Activated CD8-positive, alpha-beta memory T cell treated with anti-CD3 and anti-CD28 coated beads, Interleukin-2, amount 50 U/mL, for 4 hours (primary cell): ENCODE measurements at places on chromosomes 5 and 9.

- DNase-seq: peak; percentile 45
Observed at GRCh38 chr5:177431317-177432142, 5.1 kb downstream of the GRK6 start.

DNA sequence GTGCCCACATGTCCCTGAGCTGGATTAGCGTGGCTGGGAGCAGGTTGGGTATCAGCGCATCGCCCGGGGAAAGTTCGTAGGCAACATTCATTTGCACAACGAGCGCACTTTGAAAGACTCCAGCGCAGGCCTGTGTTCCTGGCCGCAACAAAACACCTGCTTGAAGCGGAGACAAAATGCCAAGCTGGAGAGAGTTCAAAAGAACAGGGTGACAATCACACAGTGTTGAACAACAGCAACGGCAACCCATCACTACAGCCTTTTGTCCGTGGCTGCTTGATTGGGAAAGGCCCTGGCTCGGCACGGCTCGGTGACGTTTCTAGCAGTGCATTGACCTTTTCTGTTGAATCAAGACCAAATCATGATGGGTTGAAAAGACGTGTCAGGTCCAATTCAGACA, 336.3 kb downstream of the IRX1 start:
- DNase-seq: no peak

DNA sequence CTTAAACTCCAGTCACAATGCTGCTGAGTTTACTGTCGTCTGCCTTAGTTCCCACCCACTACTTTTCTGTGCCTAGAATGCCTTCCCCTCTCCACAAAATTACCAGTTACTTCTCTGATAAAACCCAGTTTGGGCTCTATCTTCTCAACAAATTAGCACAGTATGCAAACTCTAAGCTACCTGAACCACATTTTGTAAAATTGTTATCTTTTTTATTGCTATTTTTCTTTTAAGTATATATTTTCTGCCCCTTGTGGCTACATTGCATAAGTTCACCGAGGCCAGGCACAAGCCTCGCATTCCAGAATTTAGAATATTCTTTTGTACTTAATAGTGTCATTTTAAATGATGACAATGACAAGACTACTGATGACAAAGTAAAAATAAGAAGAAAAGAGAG, 60.0 kb downstream of the POU5F2 start:
- no peak for DNase-seq

- DNase-seq: no peak
Observed at GRCh38 chr9:4020755-4021296, 279.0 kb downstream of the GLIS3 start.

GRCh38 chr5:110264661-110265060, 461.8 kb downstream of the TMEM232 start:
- DNase-seq: no peak

DNA sequence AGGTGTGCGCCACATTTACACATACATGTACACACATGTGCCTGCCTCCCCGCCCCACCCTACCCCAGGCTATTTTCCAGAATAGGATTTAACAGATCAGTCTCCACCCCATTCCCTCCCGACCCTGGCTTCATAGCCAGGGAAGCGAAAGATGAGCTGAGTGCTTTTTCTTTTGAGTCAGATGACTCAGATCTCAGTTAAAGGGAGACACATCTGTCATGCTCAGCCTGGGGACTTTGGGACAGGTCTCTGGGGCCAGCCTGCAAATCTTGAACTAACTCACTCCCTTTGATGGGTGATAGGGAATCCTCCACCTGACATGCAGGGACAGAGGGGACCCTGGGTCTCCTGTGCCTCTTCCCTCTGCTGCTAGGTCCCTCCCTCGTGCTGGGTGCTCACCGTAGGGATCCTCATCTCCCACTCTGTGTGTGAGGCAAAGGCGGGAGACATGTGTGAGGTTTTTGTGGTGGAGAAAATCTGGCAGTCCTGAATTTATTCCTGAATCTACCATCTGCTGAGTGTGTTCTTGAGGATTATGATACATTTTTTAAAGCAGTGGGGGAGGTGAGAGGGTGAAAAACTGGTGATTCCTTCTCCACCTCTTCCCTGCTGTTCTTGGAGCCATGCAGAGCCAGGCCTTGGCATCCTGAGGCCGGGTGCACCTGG, 37.7 kb downstream of the NEUROG1 start:
- DNase-seq: no peak

- DNase-seq: no peak
Observed at GRCh38 chr9:108133680-108134079, 644.1 kb upstream of the KLF4 start.

DNA sequence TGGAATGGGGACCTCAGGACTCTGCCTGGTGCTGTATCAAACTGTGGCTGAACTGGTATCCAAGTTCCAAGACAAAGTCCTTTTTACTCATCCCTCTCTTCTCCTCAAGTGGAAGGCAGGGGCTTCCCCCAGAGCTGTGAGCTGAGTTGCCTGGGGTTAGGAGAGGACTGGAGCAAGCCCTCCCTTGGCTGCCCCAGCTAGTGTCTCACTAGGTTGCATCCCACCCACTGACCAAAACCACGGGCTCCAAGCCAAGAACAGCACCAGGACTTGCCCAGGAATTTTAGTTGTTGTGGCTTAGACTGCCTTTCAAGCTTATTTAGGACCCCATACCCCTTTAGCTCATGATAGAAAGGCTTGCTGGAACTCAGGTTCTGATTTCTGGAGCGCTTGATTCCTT, 158.7 kb upstream of the TNC start:
- no peak for DNase-seq

- DNase-seq: peak; percentile 32
Observed at GRCh38 chr5:132389585-132390286, 20.2 kb downstream of the SLC22A5 start.

DNA sequence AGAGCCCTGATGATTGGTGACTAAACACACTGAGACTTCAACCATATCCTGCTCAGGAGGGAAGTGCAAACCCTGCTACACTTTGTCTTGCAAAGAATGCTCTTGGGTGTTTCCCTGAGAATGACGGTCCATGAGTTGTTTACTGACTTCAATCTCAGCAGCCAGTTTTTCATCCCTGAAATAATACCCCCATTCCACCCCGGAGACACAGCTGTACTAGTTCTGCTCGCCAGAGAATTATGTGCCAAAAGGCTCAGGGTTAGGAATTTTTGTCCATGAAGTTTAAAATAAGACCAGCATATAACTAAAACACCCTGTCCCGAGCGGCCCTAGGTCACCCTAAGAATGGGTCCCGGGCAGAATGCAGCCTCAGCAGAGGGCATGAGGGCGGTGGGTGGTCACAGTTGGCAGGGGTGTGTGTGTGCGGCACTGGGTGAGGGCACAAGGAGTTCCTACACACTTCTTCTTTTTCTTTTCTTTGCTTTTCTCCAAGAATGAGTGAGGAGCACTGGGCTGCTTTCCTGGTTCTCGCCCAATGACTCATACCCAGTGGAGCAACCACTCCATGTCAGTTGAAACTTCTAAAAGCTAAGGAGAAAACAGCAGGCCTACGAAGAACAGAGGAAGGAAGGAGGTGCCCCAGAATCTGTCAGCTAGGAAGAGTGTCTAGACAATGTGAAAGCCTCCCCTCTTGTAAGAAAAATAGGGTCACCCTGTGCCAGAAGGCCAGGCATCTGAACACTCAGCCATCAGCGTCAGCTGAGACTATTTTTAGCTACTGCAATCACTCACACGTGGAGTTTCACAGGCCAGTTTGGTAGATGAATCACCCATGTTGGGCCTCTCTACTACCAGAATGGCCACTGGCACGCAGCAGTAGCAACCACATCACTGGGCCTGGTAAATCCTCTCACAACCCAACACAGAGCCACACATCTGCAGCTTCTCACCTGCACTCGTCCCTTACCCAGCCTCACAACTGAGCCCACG, 105.9 kb downstream of the DPYSL3 start:
- no peak for DNase-seq

DNA sequence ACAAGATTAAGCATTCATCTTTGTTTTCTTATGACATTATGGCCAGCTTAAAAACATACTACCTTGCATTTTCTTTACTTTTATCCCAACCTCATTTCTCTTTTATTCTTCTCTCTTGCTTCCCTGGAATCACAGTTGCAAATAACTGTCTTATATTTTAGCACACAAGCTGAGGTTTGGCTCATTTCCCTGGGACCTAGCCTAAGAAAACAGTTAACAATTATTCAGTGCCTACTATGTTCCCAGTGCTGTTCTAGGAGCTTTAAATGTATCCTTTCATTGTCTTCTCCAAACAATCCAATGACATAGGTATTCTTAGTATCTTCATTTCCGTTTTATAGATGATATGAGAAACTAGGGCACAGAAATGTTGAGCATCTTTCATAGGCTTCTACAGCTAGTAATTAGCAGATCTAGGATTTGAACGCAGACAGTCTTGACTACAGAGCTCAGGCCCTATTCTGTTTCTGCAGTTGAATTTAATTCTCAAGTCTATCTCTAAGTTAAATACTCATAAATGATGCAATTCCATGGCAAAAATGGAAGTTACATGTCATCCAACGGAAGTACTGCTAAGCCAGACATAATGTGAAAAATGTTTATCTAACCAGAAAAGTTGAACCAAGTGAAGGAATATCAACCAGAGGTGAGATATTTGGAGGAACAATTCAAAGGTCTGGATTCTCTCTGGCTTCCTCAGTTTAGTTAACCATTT, 52.3 kb upstream of the MTAP start:
- no peak for DNase-seq

- DNase-seq: no peak
Observed at GRCh38 chr9:92846662-92847145, 31.1 kb downstream of the ZNF484 start.

GRCh38 chr5:6859951-6860638, 146.9 kb downstream of the TENT4A start:
- DNase-seq: no peak

DNA sequence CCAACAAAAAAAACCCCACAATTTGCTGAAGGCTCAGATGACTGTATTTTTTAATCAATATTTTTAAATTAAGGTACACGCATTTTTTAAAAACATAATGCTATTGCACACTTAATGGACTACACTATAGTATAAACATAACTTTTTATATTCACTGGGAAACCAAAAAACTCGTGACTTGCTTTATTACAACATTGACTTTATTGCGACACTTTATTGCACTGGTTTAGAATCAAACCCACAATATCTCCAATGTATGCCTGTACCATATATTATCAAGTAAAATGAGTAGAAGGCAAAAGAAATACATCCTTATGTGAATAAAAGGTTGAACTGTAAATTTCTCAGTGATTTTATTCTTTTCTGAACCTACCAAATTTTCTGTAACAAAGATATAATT, 53.7 kb downstream of the RICTOR start:
- DNase-seq: no peak

DNA sequence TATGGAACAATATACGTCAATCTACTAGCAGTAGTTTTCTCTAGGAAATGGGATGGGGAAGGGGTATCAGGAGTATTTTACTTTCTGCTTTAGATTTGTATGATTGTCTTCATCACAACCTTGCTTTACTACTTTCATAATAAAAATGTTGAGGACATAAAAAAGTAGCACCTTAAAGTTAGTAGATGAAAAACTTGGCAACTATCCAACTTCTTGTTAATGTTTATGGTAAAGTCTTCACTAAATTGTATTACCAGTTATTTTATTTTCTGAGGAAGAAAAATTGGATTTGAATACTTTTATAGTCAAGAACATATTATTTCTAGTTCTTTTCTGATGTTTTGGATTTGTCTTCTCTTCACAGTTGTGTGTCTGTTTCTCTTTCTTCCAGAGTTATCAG, 372.1 kb downstream of the ARRDC3 start:
- no peak for DNase-seq

- DNase-seq: no peak
Observed at GRCh38 chr9:98324801-98325200, 69.4 kb upstream of the TBC1D2 start.

DNA sequence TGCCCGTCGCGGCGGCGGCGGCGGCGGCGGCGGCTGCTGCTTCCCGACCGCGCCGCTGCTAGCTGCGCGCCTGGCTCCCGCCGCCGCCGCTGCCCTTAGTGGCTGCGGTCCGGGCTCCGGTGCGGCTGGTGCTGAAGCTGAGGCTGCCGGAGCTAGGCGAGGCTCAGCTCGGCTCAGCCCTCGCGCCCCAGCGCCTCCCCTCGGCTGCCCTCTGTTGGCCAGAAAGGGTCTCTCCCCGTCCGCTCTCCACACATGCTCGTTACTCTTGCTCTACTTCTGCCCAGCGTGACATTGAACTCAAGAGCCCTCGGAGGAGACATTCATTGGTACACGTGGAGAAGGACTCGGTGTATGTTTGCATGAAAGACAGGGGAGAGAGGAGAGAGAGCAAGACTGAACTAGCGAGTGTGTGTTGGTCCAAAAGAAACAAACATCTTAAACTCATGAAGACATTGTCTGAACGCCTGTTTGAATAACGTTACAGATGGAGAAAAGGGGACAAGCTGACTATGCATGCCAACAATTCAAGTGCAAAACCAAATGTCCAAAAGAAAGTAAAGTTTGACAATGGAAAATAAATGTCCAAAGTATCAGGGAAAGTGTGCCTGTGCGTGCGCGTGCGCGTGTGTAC, at the start of gene HCN1:
Gene HCN1, minus strand, starts transcription at position 175 of the 631 bp plus-strand sequence.
- DNase-seq: no peak

- DNase-seq: peak; percentile 40
Observed at GRCh38 chr5:1737790-1738405, 61.7 kb downstream of the MRPL36 start.

GRCh38 chr9:122420315-122420714, 49.5 kb downstream of the PTGS1 start:
- no peak for DNase-seq

GRCh38 chr5:103041071-103041676, 78.8 kb downstream of the GIN1 start:
- no peak for DNase-seq

DNA sequence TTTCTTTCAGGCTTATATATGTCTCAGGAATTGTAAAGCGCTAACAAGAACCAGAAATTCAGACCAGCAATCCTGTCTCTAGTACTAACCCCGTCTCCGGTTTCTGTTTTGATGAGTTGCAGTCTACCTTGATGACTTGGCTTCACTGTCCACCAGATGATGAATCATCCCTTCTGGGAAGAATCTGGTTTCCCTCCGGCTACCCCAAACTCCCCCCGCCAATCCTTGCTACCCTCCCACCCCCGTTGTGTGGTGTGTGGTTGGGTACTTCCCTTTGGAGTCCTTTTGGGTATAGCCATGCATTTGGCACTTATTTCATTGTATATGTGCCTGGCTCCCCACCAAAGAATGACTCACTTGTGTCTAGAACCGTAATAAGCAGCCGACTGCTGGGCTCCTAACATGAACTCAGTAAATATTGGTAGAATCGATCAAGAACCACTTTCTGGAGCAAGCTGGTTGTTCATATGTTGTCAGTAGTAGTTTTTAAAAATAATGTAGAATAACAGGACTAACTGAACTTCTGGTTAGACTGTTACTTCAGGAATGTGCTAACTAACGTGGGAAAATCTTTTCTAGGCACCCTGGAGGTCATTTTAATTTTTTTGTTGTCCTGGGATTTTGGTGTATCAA, 8.3 kb upstream of the TGFBI start:
- no peak for DNase-seq

GRCh38 chr9:136949239-136949816, 2.7 kb upstream of the LCN12 start:
- DNase-seq: no peak

DNA sequence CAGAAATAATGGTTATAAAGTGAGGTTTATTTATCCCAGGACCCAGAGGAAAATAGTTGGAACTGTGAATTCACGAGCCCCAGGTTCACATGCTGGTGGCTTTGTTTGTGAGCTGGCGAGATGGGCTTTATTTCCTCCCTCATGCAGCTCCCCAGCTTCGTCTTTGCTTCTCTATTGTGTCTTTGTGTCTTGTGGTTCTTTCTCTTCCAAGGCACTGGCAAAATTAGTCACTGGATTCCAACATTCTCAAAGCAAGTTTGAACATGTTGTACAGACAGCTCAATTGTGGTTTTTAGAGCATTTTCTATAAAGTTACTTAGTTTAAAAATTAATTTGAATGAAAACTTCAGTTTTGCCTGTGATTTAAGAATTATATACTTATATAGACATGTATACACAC, 7.2 kb downstream of the NDUFS6 start:
- no peak for DNase-seq
